ENCODE measurements at places on chromosomes 1 and 21.

DNA sequence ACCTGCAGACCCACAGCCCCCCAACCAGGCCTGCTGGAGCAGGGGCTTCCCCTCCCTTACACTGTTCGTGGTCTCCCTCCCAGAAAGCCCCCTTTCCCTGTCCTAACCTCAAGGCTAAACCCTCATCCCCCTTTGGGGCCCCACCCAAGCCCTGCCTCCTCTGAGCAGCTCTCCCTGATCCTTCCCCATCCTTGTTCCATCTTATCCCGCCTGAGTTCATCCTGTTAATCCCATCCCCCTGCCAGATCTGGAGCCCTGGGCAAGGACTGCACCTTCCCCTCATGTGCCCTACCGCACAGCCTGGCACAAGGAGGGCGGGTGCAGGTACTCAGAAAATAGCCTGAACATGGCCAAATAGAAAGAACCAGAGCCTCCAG lies 6.9 kb upstream of the TNNT2 start:
- DNase-seq, result no peak

DNA sequence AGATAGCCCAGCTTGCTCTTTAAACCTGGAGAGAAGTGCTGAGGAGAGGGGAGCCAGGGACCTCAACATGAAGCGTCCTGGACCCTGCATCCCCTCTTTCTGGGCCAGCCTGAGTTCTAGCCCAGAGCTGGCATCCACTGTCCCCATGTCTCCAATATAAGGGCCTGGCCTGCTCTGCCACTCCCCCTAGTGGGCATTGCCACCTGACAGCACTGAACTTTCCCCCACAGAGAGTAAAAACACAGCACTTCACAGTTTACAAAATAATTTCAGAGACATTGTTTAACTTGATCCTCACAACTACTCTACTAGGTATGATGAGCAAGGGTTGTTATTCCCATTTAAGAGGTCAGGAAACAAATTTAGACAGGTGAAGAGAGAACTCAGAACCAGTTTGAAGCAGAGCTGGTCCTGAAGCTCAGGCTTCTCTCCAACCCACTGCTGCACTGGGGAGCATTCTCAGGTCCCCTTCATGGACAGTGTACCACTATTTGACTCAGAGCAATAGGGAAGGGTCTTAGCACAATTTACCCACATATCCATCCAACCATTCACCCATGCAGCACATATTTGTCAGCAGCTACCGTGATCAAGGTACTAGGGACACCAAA lies 151.2 kb downstream of the DMRTA2 start:
- DNase-seq, result no peak

DNA sequence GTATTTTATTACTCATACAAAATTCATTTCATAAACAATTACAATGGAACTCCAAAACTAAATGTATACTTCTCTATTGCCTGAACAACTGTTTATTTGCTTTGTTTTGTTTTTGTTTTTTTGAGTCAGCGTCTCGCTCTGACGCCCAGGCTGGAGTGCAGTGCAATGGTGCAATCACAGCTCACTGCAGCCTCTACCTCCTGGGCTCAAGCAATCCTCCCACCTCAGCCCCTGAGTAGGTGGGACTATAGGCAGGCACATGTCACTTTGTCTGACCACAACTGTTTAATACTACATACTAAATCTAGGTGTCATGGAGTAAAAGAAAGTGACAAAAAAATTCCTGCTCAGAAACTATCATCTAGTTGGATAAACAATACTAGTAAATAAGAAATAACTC lies 49.3 kb downstream of the RAB3GAP2 start:
- DNase-seq, result no peak

GRCh38 chr1:64624218-64624713 lies 120.6 kb upstream of the RAVER2 start:
- DNase-seq, result no peak

DNA sequence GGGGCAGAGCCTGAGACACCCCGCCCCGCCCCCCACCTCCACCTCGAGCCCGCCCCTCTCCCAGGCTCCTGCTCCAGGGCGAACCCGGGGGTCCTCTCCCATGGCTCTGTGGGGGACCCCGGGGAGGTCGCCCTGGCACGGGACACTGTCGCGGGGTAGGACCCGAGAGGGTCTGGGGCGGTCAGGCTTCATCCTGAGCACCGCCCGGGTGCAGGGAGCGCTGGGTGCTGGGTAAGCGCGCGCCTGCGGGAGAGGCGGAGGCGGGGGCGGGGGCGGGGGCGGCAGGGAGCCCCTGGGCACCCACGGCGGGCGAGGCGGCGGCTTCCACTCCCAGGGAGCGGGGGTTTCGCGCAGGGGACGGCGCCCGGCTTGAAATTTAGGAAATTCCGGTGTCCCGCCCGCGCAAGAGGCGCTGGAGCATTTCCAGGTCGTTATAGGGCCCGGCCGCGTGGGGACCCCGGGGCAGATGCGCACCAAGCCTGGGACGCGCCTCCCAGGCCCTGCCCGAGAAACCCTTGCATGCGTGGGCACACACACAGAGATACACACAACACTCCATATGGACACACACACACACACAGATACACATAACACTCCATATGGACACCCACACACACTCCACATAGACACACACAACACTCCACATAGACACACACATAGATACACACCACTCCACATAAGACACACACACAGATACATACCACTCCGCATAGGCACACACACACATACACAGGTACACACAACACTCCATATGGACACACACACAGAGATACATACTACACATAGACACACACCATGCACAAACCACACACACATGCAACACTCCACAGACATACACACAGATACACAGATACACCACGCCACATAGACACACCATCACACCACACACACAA lies 48.7 kb upstream of the SLC19A1 start:
- DNase-seq, result peak; percentile 46

DNA sequence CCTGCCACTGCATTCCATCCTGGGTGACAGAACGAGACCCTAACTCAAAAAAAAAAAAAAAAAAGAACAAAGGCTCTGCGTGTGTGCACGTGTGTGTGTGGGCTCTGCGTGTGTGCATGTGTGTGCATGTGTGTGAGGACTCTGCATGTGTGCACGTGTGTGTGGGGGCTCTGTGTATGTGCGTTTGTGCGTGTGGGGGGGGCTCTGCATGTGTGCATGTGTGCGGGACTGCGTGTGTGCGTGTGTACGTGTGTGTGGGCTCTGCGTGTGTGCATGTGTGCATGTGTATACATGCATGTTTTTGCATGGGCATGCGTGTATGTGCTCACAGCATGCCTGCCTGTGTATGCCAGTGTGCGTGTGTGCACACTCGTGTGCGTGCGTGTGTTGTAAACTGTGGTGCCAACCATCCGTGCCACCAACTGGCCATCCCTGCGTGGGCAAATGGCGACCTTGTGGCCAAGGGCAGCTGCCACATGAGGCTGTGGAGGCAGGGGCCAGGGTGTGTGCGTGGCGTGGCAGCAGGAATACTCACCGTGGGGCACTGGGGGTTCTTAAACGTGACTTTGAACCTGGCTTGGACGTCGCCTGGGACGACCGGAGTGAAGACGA lies 26.8 kb upstream of the TMEM52 start:
- DNase-seq, result no peak

GRCh38 chr1:115729756-115730155 lies 38.8 kb downstream of the CASQ2 start:
- DNase-seq, result no peak

GRCh38 chr1:56758135-56758534 lies 61.1 kb downstream of the FYB2 start:
- no peak for DNase-seq

GRCh38 chr1:173580658-173581057 lies 22.2 kb downstream of the SLC9C2 start:
- DNase-seq, result no peak

GRCh38 chr1:2969845-2970291 lies 51.4 kb upstream of the ACTRT2 start:
- no peak for DNase-seq

- DNase-seq, result no peak
Measured at GRCh38 chr1:176111835-176112234, 95.3 kb downstream of the COP1 start.

DNA sequence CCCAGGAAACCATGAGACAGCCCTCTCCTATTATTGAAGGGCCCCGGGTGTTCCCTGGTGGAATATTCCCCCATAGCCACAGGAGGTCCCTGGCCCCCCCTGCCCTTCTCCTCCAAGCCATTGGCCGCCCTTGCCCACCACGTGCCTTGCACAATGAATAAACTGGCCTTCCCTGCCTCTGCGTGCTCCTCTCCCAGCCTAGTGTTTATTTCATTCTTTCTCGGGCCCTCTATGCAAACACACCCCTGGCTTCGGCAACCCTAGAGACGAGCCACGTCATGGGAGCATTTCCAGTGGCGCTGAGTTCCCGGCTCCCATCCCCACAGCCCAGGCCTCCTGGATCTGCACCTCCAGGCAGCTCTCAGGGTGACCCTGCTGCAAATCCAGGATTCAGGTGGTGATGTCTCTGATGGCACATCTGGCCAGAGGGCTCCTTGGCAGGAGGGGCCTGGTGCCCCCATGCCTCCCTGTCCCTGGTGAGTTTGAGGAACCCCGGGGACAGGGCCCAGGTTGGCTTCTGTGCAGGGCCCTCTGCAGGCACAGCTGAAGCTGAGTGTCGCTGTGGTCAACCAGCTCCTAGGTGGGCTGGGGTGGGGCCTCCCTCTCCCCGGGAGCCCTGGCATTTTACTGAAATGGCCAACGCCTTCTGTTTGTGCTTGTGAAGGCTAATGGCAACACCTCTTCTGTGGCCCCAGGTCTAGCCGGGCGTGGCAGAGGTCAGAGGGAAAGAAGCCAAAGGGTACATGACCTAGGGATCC lies 6.2 kb downstream of the KRTAP10-12 start:
- DNase-seq, result no peak

DNA sequence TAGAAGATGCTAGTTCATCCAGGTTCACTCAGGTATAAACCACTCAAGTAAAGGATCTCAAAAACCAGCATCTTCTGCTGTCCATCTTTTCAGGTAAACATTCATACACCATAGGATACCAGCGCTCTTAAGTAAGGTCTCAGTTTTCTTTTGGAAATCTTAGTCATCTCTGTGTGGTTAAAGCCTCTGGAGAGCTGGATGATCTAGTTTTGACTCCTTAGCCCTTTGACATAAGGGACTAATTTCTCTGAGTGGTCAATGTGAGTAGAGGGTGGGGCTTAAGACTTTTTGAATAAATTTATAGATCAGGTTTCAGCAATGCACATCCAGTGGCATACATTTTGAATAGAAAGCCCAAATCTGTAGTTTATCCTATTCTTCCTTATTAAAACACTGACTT lies 92.3 kb downstream of the CTH start:
- DNase-seq, result no peak

- DNase-seq, result no peak
Measured at GRCh38 chr1:44038876-44039657, 7.8 kb upstream of the SLC6A9 start.

DNA sequence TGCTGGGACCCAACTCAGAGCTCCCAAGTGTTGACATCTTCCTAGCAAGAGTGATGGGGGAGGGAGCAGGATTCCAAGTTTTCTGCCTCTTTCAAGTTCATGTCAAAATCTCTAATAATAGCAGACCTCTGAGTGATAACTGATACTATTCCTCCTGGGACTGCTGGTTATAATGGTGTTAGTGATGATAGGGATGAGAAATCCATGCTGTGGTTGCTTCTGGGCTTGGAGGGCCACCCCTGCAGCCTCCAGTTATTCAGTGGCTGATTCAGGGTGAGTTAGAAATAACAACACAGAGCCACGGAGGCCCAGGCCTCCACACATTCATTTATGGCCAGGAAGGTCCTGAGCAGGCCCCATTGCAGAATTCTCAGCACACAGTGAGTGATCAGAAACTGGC lies 40.6 kb upstream of the ARTN start:
- no peak for DNase-seq

DNA sequence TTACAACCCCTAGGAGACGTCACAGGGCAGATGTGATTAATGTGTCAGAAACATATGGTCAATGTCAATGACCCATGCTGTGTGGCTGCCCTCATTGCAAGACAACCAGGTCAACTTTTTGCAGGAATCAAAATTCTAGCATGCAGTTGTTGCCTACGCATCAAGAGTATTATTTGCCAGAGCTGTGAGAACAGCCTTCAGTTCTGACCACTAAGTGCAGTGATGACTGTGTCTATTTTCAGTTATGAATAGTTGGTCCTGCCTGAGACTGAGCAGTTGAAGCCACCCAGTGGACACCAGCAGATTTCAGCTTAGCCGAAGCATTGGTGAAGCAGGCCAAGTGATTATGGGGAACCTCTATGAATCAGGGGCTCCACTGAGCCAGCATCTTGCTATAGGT lies 47.3 kb downstream of the LYPLAL1 start:
- no peak for DNase-seq

DNA sequence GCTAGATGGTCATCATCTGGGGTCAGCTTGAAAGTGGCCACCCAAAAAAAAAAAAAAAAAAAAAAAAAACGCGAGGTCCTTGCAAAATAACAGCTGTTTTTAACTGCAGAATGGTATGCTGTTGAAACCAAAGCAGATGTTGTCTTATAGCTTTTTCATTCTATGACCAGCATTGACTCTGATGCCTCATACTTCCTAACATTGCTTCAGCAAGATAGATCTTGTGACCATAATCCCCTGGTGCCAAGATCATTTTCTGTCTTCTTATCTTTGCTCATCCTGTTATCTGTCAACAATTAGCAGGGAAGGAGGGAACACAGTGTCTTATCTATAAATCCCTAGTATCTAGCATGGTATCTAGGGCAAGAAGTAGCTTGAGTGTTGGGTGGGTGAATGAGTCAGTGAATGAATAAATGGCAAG lies 181.5 kb downstream of the PLPP3 start:
- no peak for DNase-seq

GRCh38 chr1:113670650-113671049 lies 88.6 kb downstream of the PHTF1 start:
- DNase-seq, result no peak

- DNase-seq, result no peak
Measured at GRCh38 chr1:201016943-201017827, 6.3 kb downstream of the KIF21B start.

GRCh38 chr1:2534687-2535441 lies 4.8 kb upstream of the HES5 start:
- no peak for DNase-seq

DNA sequence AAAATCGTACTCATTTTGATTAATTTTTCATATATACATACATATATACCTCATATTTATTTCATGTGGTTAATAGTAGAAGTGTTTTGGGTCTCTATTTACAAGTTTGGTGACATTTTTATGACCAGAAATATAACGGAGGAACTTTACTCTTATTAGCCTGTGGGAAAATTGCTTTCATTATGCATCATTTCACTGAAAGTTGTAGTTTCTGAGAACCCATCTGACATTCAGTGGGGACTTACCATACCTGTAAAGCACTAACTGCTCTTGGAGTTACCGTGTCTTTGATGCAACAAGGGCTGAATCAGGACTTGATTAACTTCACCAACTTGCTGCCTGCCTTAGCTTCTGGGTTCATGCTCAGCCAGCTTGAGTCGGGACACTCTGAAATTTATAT lies 49.9 kb upstream of the ITPKB start:
- no peak for DNase-seq

GRCh38 chr1:209802117-209802779 lies 3.7 kb downstream of the IRF6 start:
- DNase-seq, result no peak

GRCh38 chr1:96488777-96489176 lies 232.8 kb upstream of the PTBP2 start:
- no peak for DNase-seq

GRCh38 chr1:63835128-63835527 lies 61.3 kb downstream of the ROR1 start:
- no peak for DNase-seq

- DNase-seq, result peak; percentile 25
Measured at GRCh38 chr1:165914136-165914798, 86.9 kb downstream of the UCK2 start.

Measured in stimulated activated CD4-positive, alpha-beta T cell treated with anti-CD3 and anti-CD28 coated beads, Interleukin-1b, Interleukin-23, amount 100 ng/mL, for 1 hour (primary cell).